ENCODE measurements at places on chromosomes 4 and X.

DNA sequence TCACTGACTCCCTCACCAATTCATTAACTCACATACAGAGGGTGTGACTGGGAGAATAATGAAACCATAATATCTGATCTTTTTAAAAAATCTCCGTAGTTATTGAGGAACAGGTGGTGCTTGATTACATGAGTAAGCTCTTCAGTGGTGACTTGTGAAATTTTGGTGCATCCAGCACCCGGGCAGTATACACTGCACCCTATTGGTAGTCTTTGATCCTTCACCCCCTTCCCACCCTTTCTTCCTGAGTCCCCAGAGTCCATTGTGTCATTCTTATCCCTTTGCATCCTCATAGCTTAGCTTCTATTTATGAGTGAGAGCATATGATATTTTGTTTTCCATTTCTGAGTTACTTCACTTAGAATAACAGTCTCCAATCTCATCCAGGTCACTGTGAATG is 1143.8 kb downstream of the PCDH19 start:
- no peak for DNase-seq

- DNase-seq, result no peak
Measured at GRCh38 chr4:168708108-168708507, 211.3 kb downstream of the PALLD start.

GRCh38 chr4:61958591-61958990 is 758.5 kb downstream of the ADGRL3 start:
- DNase-seq, result no peak

GRCh38 chr4:3346146-3346545 is 53.3 kb downstream of the RGS12 start:
- DNase-seq, result no peak

GRCh38 chr4:2786794-2787229 is 6.1 kb upstream of the SH3BP2 start:
- no peak for DNase-seq

DNA sequence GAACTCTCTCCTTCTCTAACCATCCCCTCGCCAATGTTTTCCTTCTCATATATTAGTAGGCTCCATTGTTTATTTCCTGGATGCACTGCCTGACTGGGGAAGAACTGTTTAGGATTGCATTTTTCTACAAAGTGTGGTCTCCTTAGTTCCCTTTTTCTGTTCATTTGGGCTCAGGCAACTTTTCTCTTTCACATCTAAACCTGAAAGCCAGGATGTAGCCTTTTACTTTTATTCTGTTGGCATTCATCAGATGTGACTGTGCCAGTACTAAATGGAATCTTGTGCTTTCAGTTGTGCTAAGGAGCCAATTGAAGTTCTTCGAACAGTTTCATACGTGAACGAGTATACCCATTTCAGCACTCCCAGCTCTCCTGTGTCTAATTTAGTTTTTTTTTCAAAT is 59.8 kb downstream of the DDIT4L start:
- DNase-seq, result no peak

- no peak for DNase-seq
Measured at GRCh38 chrX:47578692-47579091, 3.5 kb upstream of the TIMP1 start.

GRCh38 chr4:159445692-159446091 is 342.8 kb downstream of the RAPGEF2 start:
- no peak for DNase-seq

- DNase-seq, result no peak
Measured at GRCh38 chr4:76962406-76963130, 13.0 kb downstream of the SEPTIN11 start.

DNA sequence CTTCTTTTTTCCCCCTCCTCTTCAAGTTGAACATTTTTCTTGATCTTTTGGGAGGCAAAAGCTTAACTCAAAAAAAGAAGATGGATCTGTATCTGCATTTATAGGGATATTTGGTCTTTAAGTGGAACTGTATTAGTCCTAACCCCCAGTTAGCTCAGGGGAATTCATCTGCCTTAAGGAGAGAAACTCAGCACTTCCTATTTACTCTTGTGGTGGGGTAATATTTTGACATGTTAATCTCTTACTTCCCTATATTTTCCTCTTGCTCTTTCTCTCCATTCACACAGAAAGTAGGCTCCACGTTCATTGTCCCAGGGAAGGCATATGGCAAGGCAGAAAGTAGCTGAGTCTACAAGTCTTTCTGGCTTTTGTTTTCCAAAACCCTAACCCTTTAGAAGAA is 5.3 kb downstream of the LRRC66 start:
- no peak for DNase-seq

GRCh38 chrX:71912156-71912555 is 1.5 kb downstream of the NHSL2 start:
- no peak for DNase-seq

- no peak for DNase-seq
Measured at GRCh38 chr4:177427192-177427591, 15.0 kb downstream of the AGA start.

DNA sequence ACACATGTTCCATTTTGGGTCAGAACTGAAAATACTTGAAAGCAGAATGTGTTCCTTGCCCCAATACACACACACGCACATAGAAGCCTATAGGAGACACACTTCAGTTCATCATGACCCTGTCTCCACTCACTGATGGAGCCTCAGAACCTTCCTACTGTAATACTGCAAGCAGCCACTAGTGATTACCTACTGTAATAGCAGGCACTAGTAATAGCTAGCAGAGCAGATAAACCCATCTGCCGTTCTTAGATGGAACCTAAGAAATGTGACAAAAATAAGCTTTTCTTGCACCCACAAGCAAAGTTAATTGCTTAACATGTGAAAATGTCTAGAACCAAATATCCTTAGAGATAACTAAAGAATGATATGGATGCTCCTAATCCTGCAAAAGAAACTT is 13.6 kb downstream of the AMTN start:
- DNase-seq, result no peak

- DNase-seq, result no peak
Measured at GRCh38 chrX:153647461-153648357, 706 bp downstream of the DUSP9 start.

DNA sequence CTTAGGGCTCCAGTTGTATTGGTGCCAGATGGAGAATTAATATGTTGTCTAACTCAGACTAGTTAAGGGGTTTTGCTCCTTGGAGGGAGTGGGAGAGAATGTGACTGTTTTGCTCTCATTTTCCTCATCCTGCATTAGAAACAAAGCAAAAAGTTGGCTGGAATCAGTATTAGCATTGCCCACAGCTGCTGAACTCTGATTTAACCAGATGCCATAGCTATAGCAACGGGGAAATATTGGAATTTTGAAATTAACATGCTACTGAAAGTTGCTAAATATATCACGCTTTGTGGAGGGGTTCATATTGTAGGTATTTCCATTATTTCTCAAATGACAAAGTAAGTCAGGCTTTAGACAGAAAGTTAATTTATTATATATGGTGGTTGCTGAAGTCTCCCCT is 66.7 kb upstream of the EOLA2 start:
- DNase-seq, result no peak

- no peak for DNase-seq
Measured at GRCh38 chrX:96474741-96475125, 209.9 kb upstream of the DIAPH2 start.

DNA sequence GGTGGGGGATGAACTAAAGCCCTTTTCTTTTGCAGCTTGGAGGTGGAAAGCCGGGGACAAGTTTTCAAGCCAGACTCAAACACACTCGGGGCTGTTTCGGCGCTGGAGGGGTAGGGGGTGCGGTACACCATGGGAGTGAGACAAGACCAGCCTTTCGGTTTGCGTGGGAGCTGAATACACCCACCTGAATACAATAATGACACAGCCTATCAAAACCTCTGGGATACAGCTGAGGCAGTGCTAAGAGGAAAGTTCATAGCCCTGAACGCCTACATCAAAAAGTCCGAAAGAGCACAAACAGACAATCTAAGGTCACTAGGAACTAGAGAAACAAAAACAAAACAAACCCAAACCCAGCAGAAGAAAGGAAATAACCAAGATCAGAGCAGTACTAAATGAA is 163.3 kb downstream of the ATRX start:
- no peak for DNase-seq

- no peak for DNase-seq
Measured at GRCh38 chr4:173398779-173399415, at the start of gene SCRG1. TSS of gene SCRG1 (minus strand) at chr4:173399116. CDS start at chr4:173391414, 7,702 bp downstream.

DNA sequence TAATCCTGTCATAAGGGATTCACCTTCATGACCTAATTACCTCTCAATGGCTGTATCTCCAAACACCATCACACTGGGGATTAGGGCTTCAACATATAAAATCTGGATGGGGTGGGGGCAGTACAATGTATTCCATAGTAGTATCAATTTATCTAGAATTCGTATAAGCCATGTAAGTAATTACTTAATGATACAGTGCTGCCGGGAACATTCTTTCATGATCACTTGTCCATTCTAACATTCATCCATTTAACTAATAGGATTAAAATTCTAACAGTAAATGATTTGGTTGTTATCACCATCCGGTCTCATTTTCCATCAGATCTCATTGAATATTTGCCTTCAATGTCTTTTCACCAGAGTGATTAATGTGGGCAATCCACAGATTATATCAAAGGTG is 1620.9 kb upstream of the TENM3 start:
- DNase-seq, result no peak

GRCh38 chr4:63090641-63091040 is 1318.6 kb downstream of the TECRL start:
- DNase-seq, result no peak

Measured in stimulated activated CD8-positive, alpha-beta memory T cell treated with anti-CD3 and anti-CD28 coated beads, Interleukin-15, amount 100 ng/mL, for 24 hours (primary cell).